Retinal pigment epithelial cell (primary cell): ENCODE measurements at places on chromosomes 5 and 9.

- no peak for DNase-seq
These were observed 2.0 kb downstream of the RNF44 start for GRCh38 chr5:176535101-176535663.

DNA sequence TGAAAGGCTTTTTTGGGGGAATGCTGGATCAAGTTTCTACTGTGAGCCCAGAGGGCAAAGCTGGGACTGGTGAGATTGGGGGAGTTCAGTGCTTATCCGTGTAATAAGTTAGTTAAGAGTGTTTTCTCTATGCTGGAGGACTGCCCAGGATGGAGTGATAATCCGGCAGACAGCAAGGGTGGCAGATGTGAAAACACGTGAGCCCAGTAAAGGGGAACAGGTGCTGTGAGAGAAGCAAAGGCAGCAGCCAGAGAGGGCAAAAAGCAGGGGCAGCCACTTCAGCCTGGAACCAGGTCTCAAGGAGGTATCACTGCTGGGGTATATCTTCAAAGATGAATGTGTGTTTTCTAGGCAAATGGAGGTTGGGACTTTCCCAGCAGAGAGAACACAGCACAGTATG is 53.9 kb downstream of the GALNT10 start:
- DNase-seq, result no peak

GRCh38 chr9:80540387-80540786 is 968.6 kb downstream of the TLE4 start:
- no peak for DNase-seq

DNA sequence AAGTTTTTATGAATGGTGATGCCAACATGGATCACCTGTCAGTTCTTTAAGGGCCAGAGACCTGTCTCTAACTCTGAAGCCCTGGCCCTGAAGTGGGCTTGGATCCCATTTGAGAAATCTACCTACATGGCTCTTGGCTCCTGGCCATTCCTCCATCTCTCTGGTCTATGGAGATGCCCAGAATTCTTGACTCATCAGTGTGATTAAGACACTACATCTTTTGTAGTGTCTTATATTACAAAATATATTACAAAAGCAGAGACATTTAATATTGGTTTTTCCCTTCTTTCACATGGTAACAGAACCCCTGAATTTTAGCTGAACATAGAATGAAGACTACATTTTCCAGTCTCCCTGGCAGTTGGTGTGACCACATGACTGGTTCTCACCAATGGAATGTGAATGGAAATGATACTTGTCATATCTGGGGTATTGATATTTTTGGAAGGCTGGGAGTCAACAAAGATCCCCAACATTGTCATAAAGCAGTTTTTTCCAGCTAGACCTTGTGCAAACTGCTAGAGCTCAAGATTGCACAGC is 198.3 kb downstream of the SREK1 start:
- DNase-seq, result no peak

DNA sequence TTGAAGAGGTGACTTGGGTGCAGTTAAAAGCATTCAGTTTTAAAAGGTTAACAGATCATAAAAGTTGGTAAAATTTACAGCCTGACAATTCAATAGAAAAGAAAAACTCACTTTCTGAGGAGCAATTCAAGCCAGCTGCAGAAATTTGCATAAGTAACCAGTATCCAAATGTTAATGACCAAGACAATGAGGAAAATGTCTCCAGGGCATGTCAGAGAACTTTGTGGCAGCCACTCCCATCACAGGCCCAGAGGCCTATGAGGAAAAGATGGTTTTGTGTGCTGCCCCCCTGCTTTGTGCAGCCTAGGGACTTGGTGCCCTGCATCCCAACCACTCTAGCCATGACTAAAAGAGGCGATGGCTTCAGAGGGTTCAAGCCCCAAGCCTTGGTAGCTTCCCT is 1406.5 kb upstream of the ACO1 start:
- no peak for DNase-seq

DNA sequence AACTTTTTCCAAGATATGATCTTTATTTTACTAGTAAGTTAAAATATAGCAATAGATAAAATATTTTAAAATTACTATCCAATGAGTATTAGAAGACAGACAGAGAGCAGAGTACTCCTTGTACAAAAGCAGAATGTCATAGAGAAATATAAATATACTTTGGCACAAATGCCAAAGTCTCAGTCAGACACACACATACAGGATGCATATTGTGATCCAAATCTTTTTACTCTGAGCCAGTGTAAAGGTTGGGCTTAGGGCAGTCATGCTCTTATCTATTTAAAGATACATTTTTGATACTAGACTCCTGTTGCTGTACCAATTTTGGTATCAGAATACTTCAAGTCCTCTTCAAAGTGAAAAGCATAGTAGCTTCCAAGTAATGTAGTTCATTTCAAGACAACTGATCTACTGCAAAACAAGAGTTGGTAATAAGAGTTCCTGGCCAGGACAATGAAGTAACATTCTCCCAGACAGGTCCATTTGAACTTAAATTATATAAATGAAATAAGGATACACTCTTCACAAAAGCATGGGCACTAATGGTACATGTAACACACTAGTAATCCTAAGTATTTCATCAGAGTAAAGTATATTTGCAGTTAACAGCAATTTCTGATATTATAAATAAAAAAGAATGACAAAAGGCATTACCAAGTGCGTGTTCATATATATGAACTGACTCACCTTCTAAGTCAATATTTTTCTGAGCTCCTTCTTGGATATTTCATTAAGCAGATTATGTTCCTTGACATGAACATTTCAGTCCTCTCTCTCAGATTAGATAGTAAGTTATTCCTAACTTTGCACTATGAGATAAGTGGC is 10.5 kb downstream of the PFDN1 start:
- no peak for DNase-seq

- DNase-seq, result no peak
These were observed 23.7 kb downstream of the KIAA1191 start for GRCh38 chr5:176337913-176338312.

GRCh38 chr9:122695696-122696095 is 20.8 kb downstream of the OR1L3 start:
- DNase-seq, result no peak

DNA sequence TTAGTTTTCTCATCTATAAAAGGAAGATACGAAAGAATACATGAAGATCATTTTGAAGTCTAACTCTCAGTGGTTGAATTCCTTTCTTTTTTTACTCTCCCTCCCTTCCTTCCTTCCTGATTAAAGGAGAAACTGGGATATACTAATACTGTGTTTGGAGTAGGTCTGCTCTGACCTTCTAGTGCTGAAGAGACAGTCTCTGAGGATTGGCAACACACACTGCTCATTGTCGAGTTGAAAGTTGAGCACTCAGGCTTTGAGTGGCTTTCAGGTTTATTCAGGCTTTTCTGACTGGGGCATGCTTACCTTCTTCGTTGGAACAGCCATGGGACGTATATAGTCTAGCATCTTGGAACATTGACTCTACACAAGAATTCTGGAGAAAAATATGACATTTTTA is 86.9 kb upstream of the RPS23 start:
- DNase-seq, result no peak

GRCh38 chr9:78927099-78927940 is 630.4 kb downstream of the PSAT1 start:
- no peak for DNase-seq

DNA sequence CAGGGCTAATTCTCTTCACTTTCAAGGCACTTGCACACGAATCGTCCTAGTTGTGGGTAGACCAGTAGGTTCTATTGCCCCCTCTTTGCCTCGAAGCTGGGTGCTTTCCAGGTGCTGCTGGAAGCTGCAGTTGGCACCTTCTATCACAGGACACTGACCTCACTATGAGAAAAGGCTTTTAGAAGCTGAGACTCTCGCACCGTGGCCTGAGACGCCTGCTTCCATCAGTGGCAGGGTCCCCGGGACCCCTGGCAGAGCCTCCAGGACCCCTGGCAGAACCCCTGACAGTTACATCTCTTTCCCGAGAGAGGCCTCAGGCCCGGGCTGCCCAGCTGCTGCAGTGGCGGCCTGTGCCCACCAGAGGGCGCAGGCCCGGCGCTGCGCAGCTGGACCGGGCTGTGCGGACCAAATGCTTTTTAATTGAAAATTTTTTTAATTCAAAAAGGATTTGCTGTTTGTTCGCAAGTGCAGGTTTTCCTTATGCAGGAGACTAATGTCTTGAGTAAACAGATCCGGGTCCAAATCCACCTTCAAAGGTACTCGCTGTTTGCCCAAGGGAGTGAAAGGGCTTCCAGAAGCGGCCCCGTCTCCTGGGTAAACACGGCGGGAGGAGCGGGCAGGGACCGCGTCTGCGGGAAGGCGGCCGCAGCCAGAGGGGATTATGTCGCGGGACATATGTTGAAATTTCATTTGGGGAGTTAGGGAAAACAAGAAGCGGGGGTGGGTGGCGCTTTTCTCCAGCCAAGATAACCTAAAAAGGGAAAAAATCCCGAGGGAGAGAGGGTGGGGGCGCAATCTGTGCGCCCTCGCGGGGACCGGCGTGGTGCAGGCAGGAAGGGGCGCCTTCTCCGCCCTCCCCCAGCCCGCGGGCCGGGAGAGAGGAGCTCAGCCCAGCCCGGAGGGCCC is 114.5 kb upstream of the LMX1B start:
- no peak for DNase-seq
